ENCODE measurements at places on chromosomes 2 and 18.

DNA sequence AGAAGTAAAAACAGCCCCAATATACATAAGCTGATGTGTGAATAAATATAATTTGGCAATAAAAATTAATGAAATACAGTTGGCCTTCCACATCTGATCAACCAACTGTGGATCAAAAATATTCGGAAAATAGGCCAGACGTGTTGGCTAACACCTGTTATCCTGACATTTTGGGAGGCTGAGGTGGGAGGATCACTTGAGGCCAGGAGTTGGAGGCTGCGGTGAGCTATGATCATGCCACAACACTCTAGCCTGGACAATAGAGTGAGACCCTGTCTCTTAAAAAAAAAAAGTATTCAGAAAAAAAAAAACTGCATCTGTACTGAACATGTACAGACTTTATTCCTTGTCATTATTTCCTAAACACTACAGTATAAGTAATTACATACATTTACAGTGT lies 11.5 kb upstream of the PUS10 start:
- DNase-seq: no peak

DNA sequence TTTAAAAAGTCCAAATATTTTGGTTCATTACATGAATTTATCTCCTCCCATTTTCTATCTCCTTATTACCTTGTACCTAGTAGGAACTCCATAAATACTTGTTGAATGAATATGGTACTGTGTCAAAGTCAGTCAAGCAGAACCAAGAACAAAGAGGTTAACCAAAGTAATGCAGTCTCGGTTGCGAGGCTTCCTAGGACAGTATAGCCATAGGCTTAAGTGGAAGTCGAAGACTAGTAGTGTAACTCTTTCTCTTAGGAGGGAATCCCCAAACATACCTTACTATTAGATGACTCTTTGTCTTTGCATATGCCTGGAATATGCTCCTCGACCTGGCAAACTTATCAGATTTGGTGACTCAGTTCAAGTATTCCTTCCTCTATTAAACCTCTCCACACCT lies 4.8 kb downstream of the LIPT1 start:
- no peak for DNase-seq

DNA sequence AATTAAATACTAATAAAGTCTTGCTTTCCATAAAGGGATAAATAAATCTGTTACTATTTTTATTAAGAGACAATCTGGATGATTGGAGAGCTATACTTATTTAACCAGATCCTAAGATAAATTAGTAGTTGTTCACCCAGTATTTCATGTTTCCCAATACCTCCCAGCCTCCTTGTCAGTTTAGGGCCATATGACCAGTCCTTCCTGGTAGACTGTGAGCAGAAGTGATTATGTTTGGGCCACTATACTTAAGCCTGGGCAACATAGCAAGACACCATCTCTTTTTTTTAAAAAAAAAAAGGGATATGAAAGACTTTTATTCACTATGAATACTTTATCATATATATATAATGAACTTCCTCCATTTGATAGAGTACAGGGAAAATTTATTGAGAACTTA lies 48.8 kb upstream of the PPM1B start:
- no peak for DNase-seq

- no peak for DNase-seq
Measured at GRCh38 chr2:226754821-226755604, 44.6 kb downstream of the IRS1 start.

GRCh38 chr2:208148803-208149202 lies 2.8 kb upstream of the CRYGB start:
- no peak for DNase-seq

DNA sequence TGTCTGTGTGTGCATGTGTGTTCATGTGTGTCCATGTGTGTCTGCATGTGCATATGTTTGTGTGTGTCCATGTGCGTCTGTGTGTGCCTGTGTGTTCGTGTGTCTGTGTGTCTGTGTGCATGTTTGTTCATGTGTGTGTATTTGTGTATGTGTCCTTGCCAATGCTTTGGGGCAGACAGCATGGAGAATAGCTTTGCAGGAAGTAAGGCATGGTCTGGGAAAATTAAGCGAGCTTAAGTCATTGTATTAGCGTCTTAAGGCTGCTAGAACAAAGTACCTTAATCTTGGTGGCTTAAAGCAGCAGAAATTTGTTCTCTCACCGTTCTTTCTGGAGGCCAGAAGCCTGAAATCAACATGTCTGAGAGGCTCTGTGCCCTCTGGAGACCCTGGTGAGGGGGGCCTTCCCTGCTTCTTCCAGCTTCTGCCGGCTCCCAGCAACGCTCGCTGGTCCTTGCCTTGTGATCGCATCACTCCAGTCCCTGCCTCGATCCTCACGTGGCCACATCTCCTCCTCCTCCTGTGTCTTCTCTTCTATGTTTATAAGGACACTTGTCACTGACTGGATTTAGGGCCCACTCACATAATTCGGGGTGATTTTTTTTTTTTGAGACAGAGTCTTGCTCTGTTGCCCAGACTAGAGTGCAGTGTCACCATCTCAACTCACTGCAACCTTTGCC lies 3.8 kb downstream of the NEU2 start:
- DNase-seq: no peak

- DNase-seq: no peak
Measured at GRCh38 chr2:3627500-3628100, 30.4 kb upstream of the ALLC start.

Measured in muscle of back (tissue), 13 donors.